Stimulated activated CD4-positive, alpha-beta T cell treated with anti-CD3 and anti-CD28 coated beads, TNF-alpha, amount 100 ng/mL, for 1 hour (primary cell): ENCODE measurements at places on chromosomes 5 and 9.

DNA sequence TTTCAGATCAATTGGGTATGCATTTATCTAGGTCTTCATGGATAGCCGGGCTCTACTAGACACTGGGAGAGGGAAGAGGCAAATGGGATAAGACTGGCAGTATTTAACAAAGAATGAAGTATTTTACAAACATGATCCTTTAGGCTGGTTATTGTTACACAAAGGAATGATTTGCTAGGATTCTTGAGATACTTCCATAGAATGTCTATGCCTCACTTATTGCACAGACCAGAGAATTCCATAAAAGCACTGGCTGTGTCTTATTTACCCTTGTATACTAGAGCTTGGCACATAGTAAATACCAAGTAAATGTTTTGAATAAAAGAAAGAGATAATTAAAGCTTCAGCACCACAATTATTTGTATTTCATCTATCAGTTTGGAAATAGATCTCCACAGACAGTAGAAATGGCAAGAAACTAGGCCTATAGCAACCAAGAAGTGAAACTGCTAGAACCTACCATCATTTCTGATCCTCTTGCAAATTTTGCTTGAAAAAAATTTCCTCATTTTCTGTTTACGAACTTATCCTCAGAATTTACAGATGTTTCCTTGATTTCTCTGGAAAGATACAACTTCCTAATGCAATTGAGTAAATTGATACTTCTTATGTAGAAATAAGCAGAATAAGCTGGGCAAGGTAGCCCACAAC is 3.8 kb downstream of the PDCD1LG2 start:
- no peak for DNase-seq

DNA sequence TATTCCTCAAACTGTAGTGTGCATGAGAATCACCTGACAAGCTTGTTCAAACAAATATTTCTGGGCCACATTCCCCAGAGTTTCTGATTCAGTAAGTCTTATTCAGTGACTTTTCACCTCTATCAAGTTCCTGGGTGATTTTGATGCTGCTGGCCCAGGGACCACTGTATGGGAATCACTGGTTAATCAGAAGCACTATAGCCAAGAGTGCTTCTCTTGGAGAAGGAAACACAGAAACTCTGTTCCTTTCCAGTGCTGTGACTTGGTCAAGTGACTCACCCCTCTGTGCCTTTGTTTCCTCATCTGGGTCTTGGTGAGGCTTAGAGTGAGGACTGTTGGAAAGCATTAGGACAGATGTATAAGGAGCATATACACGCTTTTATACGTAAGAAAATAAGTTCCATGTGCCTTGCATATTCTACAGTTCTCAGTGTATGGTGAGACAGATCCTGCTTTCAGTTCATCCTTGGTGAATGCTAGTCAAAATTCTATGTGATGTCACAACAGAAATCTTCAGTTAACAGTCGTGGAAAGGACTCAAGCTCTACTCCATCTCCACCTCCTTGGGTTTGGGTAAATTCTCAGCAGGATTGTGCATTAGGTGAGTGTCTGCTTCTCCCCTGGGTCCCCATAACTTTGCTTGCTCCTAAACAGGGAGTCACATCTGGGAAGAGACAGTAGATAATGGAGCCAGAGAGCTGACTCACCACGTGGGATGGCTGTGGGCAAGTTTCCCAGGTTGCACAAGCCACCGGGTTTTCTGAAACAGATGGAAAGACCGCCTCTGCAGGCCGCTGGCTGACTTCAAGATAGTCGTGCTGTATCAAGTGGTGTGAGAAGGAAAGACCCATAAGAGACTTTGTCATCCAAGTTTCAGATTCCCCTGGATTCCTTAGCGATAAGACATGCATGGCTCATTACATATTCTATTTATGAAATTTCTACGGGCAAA is 117.0 kb downstream of the NXNL2 start:
- no peak for DNase-seq

- DNase-seq = no peak
These were observed 11.1 kb downstream of the OLFM1 start for GRCh38 chr9:135098400-135099105.

GRCh38 chr5:176816791-176817347 is 6.5 kb downstream of the UNC5A start:
- no peak for DNase-seq

- DNase-seq = no peak
These were observed 36.6 kb downstream of the NNT start for GRCh38 chr5:43639566-43639965.
